ENCODE measurements at places on chromosomes 11 and 22.

DNA sequence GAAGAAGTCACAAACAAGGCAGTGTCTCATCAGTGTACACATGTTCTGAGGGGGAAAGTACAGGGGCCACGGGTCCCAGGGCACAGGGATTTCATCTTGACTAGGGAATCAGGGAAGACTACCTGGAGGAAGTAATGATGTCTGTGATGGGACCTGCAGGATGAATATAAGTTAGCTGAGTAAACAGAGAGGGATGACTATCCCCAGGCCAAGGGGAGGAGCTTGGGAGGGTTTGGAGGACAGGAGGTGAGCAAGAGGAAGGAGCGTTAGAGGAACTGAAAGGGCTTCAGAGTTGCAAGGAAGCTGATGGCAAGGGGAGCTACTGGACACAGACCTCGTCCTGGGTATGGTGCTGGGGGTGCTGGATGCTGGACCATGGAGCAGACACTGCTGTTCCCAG, 56.4 kb downstream of the TRAF6 start:
- H3K4me3 ChIP-seq, result no peak overlapping the region
- peaks cover 38% of the 10 kb centered on the region for H3K4me1 ChIP-seq
- H3K27ac ChIP-seq, result no peak overlapping the region
- H3K27me3 ChIP-seq, result no peaks in the 10 kb centered on the region
- peaks cover 4% of the 10 kb centered on the region for H3K36me3 ChIP-seq

DNA sequence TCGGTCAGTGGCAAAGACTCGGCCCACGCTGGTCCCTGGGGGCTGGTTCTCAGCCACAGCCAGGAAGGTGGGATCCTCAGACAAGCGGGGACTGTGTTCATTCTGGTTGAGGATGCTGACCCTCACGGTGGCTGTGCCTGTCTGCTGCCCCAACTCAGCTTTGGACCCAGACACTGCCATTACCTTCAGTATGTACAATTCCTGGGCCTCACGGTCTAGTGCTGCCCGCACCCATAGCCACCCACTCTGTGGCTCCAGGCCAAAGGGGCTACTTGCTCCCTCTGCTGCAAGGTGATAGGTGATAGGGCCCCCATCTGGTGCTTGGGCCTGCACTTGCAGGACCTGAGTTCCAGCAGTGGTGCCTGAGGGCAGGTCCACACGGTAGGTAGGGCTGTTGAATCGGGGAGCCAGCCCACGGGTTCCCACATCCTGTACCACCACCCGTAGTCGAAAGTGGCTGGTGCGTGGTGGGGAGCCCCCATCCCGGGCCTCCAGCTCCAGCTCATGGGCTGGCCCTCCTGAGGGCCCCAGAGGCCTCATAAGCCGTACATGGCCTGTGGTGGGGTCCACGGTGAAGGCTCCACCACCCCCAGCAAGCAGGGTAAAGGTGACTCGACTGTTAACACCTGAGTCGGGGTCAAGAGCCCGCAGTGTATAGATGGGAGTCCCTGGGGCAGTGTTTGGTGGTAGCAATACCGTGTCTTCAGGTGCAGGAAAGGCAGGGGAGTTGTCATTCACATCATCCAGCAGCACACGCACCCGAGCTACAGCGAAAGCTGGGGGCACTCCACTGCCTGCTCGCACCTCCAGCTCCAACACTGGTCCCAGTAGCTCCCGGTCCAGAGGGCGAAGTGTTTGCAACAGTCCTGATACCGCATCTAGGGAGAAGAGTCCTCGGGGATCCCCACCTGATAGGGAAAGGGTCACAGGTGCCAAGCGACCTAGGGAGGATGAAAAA, 13.2 kb upstream of the TPP1 start:
- H3K27me3 ChIP-seq, result no peaks in the 10 kb centered on the region
- H3K4me1 ChIP-seq, result no peaks in the 10 kb centered on the region
- DNase-seq, result no peak
- no peak overlapping the region for H3K4me3 ChIP-seq
- H3K27ac ChIP-seq, result no peak overlapping the region

DNA sequence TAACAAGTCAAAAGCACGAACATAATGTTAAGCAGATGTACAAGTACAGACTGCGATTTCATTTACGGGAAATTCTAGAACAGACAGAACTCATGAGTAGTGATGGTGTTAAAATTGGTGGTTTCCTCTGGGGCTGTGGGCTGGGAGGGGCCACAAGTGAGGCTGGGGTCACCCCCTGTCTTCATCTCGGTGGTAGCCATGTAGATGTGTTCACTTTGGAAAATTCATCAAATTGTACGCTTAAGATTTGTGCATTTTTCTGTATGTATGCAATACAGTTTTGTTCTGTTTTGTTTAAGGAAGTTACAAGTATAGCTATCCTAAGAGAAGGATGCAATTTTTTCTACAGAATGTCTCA, 504 bp upstream of the ASCC2 start:
- H3K27me3 ChIP-seq, result no peaks in the 10 kb centered on the region
- peaks cover 7% of the 10 kb centered on the region for H3K36me3 ChIP-seq
- no peak for DNase-seq
- H3K4me1 ChIP-seq, result peaks cover 20% of the 10 kb centered on the region

GRCh38 chr11:104666624-104667023, 231.6 kb downstream of the CASP12 start:
- no peak for DNase-seq
- no peaks in the 10 kb centered on the region for H3K36me3 ChIP-seq
- H3K4me3 ChIP-seq, result no peak overlapping the region

DNA sequence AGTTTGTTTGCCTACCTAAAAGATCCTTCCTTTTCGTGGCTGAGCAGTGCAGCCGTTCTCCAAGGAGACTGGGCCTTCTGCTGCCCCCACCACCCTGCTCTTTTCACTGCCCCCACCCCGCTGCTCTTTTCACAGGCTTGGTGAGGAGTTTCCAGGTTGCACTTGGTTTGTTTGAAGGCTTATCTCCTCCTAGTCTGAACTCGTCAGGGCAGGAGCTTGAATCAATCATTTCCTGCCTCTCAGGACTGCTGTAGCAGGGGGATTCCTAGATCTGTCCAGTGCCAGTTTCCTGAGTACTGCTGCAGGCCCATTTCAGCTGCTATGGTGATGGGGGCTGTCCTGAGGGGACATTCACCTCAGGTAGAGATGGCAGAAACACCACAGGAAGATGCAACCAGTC, 10.0 kb downstream of the MED15 start:
- H3K36me3 ChIP-seq, result peaks cover 17% of the 10 kb centered on the region
- no peaks in the 10 kb centered on the region for H3K27me3 ChIP-seq
- no peak for DNase-seq
- H3K4me1 ChIP-seq, result peaks cover 20% of the 10 kb centered on the region

GRCh38 chr11:57299150-57299737, 25.5 kb downstream of the TNKS1BP1 start:
- H3K4me3 ChIP-seq, result no peak overlapping the region
- peaks cover 9% of the 10 kb centered on the region for H3K36me3 ChIP-seq
- H3K4me1 ChIP-seq, result no peaks in the 10 kb centered on the region
- H3K27ac ChIP-seq, result no peak overlapping the region
- H3K27me3 ChIP-seq, result no peaks in the 10 kb centered on the region

GRCh38 chr22:24180316-24181087, 785 bp upstream of the SUSD2 start:
- H3K4me3 ChIP-seq, result no peak overlapping the region
- H3K4me1 ChIP-seq, result no peaks in the 10 kb centered on the region
- no peak overlapping the region for H3K27ac ChIP-seq
- no peak for DNase-seq
